ENCODE measurements at places on chromosomes 3 and 15.
A peak's percentile ranks its signal among the peaks of the same experiment; 100 is the strongest.

DNA sequence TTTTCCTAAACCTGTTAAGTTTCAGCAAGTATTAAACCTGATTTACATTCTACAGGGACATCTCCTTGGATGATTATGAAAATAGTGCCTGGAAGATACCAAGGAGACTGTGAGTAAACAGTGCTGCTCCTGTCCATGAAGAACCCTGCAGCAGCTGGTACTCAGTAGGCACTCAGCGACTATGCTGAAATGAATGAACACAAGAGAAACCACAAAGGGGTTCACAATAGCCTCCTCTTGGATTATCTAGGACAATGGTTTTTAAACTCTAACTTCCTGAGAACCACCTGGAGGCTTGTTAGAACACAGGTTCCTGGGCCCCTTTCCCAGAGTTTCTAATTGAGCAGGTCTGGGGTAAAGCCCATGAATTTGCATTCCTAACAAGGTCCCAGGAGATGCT is 488.4 kb upstream of the UBE2E2 start:
- DNase-seq: no peak

DNA sequence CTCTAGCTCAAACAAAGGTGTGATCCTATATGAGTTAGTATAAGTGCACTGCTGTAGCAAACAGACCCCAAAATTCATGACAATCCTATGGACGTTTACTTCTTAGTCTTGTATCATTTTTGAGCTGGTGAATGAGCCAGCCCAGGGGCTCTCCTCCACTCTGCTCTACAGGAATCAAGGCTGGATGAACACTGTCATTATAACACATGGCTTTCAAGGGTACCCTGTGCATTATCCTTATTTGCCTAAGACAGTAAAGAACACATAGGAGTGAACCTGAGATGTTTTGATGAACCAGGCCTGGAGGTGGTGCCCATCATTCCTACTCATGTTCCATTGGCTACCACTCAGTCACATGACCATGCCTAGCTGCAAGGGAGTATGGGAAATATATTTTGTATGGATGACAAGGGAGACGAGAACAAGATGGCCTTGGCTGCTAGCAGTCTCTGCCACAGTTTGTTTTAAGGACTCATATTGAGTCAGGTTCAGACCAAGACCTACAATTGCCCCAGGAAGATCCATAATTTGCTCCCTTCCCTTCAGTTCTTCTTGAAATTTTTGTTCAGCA is 107.4 kb upstream of the HES1 start:
- DNase-seq: no peak

- DNase-seq: no peak
Observed at GRCh38 chr15:31472636-31473384, 146.2 kb downstream of the KLF13 start.

- DNase-seq: no peak
Observed at GRCh38 chr3:40677321-40677720, 152.6 kb downstream of the ZNF621 start.

DNA sequence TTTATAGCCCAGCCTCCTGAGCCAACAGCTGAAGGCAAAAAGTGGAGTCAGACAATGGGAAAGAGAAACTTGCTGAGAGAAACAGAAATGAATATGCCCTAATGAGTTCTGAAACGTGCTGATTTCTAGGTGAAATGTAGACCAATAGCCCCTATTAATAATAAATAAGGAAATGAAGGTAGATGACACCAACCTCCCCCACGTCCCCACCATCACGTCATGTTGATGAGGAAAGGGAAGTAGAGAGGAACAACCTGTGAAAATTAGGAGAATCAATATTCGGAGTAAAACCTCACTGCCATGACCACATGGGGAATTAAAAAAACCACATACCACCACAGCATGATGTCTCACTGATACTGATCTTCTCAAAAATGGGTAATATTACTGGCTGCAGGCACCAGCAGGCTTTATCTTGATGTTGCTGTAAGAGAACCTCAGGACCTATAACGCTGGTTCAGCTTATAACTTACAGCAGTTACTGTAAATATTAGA is 64.0 kb downstream of the KAT2B start:
- DNase-seq: peak; percentile 34

DNA sequence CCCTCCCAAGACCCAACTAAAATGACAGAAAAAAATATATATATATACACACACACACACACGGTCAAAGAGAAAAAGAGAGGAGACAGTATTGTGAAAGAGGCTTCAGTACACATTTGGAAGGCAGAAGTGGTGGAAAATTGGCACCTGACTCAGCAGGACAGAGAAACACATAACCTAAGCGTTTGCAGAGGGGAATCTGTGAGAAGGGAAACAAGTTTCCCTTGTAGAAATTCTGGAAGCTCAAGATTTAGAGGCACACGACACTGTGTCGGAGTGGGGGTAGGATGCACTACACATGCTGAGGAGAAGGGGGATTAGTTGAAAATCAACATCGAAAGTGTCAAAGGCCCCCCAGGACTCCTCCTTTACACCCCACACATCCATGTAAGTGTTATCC is 53.1 kb downstream of the PAK2 start:
- DNase-seq: no peak

GRCh38 chr15:101009176-101009575 is 90.0 kb downstream of the LRRK1 start:
- no peak for DNase-seq

- DNase-seq: no peak
Observed at GRCh38 chr3:51282931-51283330, 102.2 kb upstream of the MANF start.

GRCh38 chr15:29131840-29132420 is 137.7 kb downstream of the NSMCE3 start:
- no peak for DNase-seq

GRCh38 chr3:99934975-99935797 is 117.5 kb downstream of the CMSS1 start:
- no peak for DNase-seq
